ENCODE measurements at places on chromosomes 12 and 14.

- no peak for DNase-seq
Measured at GRCh38 chr12:16658699-16659098, 52.7 kb upstream of the LMO3 start.

GRCh38 chr14:90518941-90519256 lies 122.1 kb downstream of the CALM1 start:
- DNase-seq = peak; percentile 33

DNA sequence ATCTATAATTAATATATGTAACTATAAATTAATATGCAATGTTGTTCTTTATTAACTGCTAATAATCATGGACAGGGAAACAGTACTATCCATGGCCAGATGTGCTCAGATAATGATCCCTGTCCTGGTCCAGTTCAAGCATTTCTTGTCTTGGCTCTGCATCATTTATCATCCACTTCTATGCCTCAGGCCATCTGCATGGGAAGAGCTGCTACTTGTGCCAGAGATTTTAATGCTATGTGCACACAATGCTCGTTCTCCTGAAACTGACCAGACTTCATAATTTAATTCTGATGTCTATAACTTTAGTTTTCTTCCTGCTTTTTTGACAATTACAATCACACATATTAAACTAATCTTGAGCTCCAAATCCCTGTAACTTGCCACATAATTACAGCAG lies 11.2 kb upstream of the TMX1 start:
- DNase-seq = no peak

DNA sequence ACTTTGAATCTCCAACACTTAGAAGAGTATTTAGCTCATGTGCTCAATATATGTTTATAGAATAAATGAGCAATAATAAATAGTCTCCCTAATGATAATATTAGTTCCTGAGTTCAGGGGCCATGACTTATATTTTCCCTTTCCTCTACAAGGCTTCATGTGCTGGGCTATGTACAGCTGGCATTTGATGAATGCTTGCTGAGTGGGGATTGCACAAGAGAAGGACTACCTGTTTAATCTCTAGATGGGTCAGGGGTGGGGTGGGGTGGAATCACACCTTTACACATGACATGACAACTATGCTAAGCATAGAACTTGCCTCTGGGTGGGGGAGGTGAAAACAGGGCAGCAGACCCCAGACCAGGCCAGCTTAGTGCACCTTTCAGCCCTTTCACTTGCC lies 7.6 kb upstream of the ABHD12B start:
- DNase-seq = no peak

DNA sequence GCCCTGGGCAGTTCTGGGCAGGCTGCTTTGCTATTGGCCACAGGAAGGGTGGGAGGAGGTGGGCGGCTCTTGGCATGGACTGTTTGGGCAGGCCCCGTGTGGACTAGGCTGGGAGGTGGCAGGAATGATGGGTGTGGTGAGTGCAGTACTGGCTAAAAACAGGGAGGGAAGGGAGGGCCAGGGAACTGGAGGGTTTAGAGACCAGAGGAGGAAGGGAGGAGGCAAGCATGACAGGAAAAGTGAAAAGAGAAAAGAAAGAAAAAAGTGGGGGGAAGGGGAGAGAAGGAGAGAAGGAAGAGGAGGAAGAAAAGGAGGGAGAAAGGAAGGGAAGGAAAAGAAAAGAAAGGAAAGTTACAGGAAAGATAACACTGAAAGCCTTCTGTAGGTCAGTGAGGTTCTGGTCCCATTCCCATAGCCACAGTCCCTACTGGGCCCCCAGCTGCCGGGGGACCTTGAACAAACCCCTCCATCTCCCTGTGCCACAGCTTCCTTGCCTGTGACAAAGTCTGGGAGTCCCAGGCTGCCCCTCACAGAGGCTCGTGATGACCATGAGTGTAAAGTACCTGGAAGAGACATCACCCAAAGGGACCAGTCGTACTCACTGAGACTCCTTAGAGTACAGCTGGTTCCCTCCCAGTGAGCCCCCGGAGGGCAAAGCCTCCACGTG lies 1.1 kb upstream of the C14orf132 start:
- no peak for DNase-seq

GRCh38 chr12:78331181-78331580 lies 500.5 kb downstream of the NAV3 start:
- no peak for DNase-seq

Data from activated CD4-positive, alpha-beta T cell treated with anti-CD3 and anti-CD28 coated beads for 1 hour (primary cell).